Activated CD4-positive, alpha-beta T cell treated with anti-CD3 and anti-CD28 coated beads, Interleukin-2, amount 10 ng/mL, durations not matched to agents 24 days and 14 days (primary cell): ENCODE measurements at places on chromosomes 1 and 21. TPM values are rescaled to one million over a fixed set of nuclear protein-coding genes. Genes with fewer than 3 reads are reported as not detected.

DNA sequence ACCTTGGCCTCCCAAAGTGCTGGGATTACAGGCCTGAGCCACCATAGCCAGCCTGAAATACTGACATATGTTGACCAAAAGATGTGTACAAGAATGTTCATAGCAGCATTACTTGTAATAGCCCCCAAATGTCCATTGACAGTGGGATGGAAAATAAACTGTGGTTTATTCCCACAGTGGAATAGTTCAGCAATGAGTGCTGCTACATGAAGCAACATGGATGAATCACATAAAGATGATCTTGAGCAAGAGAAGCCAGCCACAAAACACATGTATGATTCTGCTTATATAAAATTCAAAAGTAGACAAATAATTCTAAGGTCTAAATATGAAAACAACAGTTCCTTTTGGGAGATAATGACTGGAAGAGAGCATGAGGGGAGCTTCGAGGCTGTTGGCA, 9.1 kb upstream of the CREG1 start:
- DNase-seq, result no peak

DNA sequence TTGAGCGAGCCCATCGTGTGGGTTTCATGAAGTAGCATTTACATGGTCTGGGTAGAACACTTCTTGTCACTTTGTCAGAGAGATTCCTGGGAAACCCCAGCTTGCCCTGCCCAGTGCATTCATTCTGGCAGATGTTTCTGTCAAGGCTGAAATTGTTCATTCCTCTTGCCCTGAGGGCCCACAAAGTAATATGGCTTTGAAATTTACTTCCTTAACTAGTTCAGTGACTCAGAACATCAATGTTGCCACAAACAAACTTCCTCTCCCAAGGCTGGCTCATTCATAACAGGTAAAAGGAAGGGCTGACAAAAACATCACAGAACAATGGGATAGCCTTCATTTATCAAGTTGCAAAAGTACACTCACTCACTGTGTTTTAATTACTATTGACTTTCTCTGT, 5.0 kb upstream of the KIAA0040 start:
- peak; percentile 70 for DNase-seq

DNA sequence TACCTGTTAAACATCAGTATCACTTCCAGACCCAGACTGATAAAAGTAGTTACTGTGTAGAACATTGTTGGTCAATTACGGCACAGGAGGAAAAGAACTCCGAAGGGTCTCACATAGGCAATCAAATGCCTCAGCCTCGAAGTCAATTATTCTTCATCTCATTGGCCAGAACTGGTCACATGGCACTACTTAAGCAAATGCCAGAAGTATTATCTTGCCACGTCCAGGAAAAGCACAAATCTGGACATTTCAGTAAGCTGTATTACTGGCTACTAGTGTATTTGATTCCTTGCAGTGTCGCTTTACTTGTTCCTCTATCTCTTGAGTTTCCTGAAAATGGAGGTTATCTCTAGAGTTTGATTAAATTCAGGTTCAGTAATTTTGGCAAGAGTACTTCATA, 24.4 kb downstream of the DIO1 start:
- DNase-seq, result no peak

DNA sequence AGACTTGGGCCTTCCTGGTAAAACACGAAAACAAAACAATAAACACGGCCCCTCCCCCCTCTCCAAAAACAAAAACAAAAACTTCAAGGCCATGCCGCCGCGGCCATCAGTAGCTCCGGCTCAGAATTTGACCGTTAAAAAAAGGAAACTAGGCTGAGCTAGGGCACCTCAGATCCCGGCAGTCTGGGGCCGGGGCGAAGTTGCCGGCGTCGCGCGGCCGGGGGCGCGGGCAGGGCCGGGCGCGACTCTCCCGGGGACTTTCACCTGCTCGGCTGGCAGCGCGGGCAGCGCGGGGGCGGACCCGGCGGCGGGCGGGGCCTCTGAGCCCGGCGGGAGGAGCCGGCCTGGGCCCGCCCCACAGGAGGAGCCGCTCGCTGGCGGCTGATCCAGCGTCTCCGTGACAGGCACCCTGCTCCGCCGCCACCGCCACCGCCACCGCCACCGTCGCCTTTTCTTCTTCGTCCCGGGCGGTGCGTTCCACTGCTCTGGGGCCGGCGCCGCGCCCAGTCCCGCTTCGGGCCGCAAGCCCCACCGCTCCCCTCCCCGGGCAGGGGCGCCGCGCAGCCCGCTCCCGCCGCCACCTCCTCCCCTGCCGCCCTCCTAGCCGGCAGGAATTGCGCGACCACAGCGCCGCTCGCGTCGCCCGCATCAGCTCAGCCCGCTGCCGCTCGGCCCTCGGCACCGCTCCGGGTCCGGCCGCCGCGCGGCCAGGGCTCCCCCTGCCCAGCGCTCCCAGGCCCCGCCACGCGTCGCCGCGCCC, at the start of gene NOS1AP:
Gene NOS1AP (plus strand): TSS at position 358 of the 760 bp plus-strand sequence. CDS start 487 bp downstream, outside the sequence.
- DNase-seq, result peak; percentile 94

- no peak for DNase-seq
These were observed 17.1 kb upstream of the CNR2 start for GRCh38 chr1:23930270-23930669.

DNA sequence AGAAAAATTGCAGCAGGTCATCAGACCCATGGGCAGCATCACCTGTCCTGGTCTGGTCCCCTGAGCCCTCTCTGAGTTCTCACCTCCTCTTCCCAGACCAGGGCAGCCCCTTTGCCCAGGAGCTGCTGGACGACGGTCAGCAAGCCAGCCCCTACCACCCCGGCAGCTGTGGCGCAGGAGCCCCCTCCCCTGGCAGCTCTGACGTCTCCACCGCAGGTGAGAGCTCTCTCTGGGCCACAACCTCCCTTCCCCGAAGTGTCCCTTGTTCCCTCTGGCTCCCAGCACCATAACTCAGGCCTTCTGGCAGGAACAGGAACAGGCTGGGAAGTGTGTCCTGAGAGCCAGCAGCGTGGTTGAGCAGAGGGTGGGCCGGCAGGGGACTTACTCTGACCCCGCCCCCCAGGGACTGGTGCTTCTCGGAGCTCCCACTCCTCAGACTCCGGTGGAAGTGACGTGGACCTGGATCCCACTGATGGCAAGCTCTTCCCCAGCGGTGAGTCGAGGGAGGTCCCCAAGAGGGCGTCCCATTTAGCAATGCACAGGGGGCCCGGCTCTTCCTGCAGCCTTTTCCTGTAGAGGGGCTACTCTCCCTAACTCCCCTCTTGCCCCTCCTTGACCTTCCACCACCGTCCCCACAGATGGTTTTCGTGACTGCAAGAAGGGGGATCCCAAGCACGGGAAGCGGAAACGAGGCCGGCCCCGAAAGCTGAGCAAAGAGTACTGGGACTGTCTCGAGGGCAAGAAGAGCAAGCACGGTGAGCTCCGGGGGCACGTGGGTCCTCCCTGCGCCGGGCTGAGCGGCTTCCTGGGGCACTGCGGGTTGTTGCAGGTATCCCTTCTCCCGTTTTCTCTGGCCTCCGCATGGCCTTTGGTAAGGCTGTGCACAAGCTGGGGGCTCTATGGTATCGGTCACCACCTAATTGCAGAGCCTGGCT, 2.4 kb downstream of the ELF3 start:
- no peak for DNase-seq

DNA sequence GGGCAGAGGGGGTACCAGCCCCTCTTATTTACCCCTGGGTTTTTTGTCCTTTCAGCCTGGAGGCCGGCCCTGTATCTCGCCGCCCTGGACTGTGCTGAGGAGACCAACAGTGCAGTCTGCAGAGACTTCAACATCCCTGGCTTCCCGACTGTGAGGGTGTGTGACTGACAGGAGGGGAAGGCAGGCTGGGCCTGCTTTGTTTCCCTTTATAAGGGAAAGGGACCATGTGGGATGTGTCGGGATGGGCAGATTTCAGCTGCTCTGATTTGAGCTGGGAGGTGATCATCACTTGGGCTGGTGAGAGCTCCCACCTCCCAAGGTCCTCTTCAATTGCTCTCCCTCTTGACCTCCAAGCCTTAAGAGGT, 11.7 kb downstream of the QSOX1 start:
- no peak for DNase-seq

The RHEX gene
- total RNA-seq, result not detected in 2 replicates

The TNFSF4 gene
- total RNA-seq, result 1.7 and 1.9 TPM in 2 replicates

The CD1E gene
- not detected in 2 replicates for total RNA-seq

The CHD5 gene
- total RNA-seq, result 0.59 and 0.63 TPM in 2 replicates
